SW 1271 (cell line): ENCODE measurements at places on chromosomes 6 and 20.

GRCh38 chr20:58715391-58715800, 22.8 kb downstream of the NPEPL1 start:
- no peak for DNase-seq

DNA sequence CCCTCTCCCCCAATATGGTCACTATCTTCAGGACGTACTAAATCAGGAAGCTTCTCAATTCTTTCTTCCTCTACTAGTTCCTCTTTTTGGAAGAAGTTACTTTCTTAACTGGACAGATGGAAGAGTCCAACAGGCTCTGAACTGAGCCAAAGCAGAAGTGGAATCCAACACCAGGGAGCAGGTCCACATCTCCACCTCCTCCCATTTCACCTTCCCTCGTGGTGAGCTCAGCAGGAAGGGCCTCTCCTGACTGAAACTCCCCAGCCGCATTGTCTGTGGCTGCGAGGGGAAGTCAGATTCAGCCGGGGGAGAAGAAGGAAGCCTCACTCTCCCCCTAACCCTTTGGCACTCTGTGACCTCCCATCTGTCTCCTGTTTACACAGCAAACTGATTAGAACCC, 63.8 kb upstream of the UST start:
- no peak for DNase-seq

DNA sequence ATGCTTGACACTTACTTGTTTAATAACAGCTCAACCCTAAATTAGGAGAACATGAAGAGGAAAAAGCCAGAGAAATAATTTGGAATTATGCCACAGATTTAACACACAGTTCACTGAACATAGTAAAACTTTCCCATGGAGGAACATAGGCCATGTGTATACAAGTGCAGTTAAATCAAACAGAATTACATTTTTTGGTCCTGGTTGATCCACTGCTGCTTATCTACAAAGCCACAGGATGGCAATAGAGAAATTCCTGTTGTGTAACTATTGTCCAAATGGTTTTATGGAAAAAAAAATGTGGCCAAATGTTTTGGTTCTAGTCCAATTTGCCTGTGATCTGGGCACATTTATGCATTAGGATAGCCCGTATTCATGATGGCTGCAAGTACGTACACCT, 136.8 kb downstream of the ALDH8A1 start:
- DNase-seq, result no peak

DNA sequence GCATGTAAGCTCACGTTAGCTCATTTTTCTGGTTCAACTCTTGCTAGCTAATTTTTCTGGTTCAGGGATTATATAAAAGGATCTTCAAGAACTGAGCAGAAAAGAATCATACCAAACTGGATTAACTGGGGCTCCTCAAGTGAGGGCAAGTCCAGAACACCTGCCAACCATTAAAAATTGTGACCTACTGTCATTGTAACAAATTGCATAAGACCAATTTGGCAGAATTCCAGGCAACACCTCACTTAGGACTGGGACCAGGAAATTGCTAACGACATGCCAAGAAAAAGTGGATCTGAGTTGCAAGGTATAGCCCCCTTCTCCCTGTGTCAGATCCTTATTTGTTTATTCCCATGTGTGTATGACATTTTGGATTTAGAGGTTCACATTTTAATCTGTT, 216.6 kb downstream of the HIVEP2 start:
- DNase-seq, result no peak

DNA sequence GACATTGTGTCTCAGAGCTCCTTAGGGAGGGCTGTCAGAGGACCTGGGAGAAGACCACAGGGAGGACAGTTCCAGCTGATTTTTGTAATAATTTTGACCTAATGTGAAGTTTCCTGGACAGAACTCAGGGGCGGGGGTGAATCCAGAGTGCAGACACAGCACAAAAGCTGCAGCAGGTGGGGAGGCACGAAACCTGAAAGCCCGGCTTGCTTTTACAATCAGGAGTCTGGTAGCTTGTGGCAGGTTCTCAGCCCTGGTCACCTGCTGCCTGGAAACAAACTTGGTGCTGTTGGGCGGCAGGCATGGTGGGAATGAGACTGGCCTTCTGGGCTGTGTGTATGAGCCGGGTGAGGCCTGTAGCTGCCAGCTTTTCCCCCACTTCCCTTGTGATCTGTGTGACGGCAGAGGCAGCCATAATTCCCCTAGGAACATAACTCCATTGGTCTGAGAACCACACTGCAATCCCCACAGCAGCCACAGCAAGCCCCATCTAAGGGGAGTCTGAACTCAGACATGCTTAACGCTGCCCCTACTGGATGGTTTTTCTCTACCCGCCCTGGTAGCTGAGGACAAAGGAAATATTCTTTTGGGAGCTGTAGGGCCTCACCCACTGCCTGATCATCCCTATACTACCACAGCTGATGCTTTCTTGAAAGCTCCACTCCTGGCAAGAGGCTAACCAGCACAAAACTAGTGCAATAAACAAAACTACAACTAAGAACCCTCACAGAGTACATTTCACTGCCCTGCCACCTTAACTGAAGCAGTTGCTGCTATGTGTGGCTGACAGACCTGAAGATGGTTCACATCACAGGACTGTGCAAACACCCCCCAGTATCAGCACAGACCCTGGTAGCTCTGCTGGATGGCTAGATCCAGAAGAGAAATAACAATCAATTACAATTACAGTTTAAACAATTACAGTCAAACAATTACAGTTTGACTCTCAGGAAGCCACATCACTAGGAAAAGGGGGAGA, 1055.1 kb upstream of the GJE1 start:
- DNase-seq, result peak; percentile 67

GRCh38 chr6:106155219-106155830, 69.2 kb downstream of the PRDM1 start:
- DNase-seq, result no peak

DNA sequence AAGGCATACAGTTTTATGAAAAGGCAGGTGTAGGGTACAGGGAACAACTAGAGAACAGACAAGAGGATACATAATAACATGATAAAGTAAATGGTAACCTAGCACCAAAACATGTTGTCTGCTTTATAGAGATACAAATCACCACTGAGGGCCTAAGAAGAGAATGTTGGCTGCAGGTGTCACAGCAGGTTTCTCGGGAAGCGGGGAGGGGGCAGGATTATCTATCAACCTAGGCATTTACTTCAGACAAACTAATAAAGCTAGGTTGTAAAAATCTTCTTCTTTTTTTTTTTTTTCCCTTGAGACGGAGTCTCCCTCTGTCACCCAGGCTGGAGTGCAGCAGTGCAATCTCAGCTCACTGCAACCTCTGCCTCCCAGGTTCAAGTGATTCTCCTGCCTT, 22.7 kb downstream of the PIM1 start:
- DNase-seq, result no peak

DNA sequence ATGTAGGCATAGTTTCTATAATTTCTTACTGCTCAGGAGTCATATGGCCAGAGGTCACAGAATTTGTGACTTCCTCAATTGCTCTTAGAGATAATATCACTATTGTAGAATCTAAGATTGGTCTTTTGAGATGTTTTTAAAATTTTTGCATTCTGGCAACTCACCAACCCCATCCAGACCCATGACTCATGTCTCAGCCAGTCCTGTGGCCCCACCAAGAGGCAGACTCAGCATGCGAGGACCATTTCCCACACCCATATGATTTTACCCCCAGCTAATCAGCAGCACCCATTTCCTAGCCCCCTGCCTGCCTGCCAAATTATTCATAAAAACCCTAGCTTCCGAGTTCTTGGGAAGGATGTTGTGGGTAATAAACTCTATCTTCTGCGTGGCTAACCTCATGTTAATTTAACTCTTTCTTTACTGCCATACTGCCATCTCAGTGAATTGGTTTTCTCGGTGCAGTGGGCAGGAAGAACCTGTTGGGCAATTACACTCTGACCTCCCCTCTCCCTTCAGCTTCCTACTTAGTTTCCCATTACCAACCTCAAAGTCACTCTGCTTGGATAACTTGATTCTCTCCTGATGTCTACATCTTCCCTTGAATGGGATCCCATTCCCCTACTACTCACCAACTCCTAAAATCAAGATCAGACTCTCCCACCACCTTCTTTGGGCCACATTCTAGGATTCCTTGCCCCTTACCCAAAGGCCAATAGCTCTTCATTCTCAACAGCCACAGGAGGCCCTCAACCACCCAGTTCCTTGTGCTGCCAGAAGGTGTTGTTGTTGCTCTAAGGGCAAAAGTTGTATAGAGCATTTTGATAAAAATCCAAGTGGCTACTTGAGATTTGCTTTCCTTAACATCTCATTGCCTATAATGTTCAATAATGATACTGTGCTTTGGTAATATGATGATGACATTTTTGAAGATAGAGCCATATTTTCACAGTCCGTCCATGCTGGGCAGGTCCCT, 16.2 kb upstream of the IYD start:
- DNase-seq, result no peak

- peak; percentile 57 for DNase-seq
These were observed 105.4 kb upstream of the MCHR2 start for GRCh38 chr6:100099189-100100074.

GRCh38 chr6:116564921-116565872, 6.1 kb upstream of the RWDD1 start:
- DNase-seq, result no peak

- DNase-seq, result no peak
These were observed 40.2 kb downstream of the HBS1L start for GRCh38 chr6:135014353-135014832.

GRCh38 chr20:32404017-32404416, 45.9 kb downstream of the ASXL1 start:
- no peak for DNase-seq

- no peak for DNase-seq
These were observed 1.1 kb upstream of the SLC4A11 start for GRCh38 chr20:3239867-3240775.

DNA sequence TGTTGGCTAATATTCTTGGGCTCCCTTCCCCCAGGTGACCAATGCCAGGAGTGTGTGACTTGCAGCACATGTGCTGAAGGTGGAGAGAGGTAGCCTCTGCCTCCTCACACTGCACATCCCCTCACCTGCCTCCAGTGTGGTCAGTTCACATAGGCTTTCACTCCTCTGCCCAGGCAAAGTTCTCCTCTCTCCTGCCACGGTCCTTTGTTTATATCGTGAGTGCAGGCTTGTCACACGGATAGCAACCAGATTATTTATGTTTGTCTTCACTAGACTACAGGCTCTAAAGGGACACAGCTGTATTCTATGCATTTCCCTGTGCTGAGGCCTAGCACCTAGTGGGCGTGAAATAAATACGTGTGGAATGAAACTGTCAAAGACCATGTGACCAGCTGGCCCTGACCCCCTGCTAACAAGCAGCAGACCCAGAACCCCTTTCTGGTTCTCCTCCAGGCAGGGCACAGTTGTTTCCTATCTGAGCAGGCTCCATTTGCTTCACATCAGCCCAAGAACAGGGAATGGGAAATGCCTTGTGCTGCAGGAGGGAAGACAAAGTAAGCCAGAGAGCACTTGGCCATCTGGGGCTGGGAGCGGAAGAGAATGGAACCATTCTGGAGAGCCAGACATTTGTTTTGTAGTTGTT, 42.3 kb downstream of the UNC5CL start:
- DNase-seq, result no peak

- peak; percentile 91 for DNase-seq
These were observed 72.3 kb upstream of the DST start for GRCh38 chr6:56714982-56715456.

- no peak for DNase-seq
These were observed 7.4 kb upstream of the SLC22A2 start for GRCh38 chr6:160265869-160266476.

- peak; percentile 38 for DNase-seq
These were observed 97.5 kb downstream of the CDH26 start for GRCh38 chr20:60055740-60056139.
